ENCODE measurements at places on chromosomes 6 and 20. TPM values are rescaled to one million over a fixed set of nuclear protein-coding genes. Genes with fewer than 3 reads are reported as not detected.

DNA sequence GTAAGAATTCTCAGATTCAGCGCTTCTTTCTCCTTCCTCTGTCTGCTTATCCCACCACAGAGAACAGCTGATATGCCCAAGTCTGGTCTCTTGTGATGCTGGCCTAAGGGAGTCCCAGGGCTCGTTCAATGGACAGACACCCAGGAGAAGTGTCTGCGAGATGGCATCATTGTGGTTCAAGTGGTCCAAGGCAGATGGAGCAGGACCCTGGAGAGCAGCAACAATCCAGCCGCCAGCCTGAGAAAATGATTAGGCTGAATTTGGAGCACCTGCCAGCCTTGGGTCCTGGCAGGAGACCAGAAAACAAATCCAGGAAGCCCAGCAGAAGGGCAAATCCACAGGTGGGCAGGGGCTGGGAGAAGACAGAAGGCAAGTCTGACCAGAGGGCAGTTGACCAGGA lies 145.8 kb downstream of the PTPRT start:
- no peak for DNase-seq

- no peak for DNase-seq
Measured at GRCh38 chr6:132285004-132285780, 116.1 kb downstream of the MOXD1 start.

DNA sequence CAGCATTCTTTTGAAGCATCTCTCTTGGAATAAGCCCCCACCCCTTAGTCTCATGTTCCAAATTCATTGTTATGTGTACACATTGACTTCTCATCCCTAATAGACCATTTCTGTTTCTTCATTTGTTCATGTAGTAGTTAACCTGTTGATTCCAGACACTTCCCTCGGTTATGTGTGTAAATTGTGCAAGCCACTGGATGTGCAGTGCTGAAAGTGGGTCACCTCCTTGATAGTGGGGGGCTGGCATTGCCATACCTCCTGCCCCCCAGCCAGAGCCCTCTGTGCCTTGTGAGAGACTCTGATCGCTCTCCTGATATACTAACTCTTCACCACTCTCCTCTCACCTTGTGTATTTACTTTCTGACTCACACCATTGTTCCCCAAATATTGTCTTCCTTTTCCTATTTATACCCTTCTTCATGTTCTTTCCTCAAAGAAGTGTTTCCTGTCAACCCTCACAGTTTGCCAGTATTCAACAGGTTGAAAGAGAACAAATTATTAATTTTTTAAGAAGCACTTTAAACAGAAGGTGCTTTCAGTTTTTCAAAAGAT lies 59.0 kb downstream of the HIVEP1 start:
- no peak for DNase-seq

PIM1 gene
- 11.3 TPM for total RNA-seq

- DNase-seq, result no peak
Measured at GRCh38 chr6:26022132-26022472, 59.5 kb downstream of the TRIM38 start.
